ENCODE measurements at places on chromosomes 12 and 14. TPM values are rescaled to one million over a fixed set of nuclear protein-coding genes. Genes with fewer than 3 reads are reported as not detected.

- DNase-seq = no peak
Observed at GRCh38 chr12:83042441-83043200, 355.9 kb downstream of the TMTC2 start.

DDN gene
- total RNA-seq = 0.18 TPM

CMTM5 gene
- not detected for total RNA-seq

APOF gene
- total RNA-seq = not detected

RFLNA gene
- not detected for total RNA-seq

RTN1 gene
- total RNA-seq = 0.18 TPM

DNA sequence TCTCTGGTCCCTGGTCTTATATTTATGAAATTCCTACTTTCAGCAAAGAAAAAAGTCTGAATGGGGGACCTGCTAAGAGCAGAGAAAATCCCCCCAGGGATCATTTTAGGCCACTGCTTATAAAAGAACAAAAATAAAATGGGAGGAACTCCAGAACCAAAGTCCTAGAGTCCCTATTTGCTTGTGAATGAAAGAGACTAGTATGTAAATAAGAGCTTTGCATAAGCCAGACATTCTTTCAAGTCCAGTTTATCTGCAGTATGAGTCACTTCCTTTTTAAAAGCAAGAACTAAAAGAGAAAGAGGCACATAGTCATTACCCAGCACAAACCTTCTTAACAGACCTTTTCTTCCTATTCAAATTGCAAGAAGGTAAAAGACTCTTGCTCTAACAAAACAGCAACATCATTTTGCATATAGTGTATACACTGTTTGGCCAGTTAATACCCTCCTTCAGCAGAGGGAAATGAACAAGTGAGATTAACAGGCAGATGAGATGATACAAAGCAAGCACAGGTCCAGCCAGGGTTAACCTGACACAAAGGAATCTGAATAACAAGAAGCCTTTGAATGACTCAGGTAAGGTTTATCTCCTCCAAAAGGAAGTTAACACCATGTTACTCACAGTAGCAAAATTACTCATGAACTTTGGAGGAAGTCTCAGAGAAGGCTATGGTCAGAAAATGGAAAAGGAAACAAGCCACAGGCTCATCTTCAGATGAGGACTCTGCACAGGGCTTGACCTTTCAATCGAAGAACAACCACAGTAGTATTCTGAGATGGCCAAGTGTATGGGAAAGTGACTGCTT is 87.3 kb downstream of the PHLDA1 start:
- DNase-seq = peak; percentile 95

RIPK3 gene
- not detected for total RNA-seq

- DNase-seq = no peak
Observed at GRCh38 chr14:93082576-93083001, 33.1 kb downstream of the ITPK1 start.

DNA sequence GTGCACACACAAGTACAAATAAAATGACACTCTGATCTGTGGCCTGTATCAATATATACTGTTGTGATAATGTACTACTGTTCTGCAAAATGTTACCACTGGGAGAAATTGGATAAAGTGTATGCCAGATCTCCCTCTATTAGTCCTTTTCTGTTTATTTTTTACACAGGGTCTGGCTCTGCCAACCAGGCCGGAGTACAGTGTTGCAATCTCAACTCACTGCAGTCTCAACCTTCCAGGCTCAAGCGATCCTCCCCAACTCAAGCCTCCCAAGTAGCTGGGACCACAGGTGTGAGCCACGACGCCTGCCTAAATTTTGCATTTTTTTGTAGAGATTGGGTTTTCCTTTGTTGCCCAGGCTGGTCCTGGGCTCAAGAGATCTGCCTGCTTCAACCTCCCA is 1.9 kb downstream of the NT5DC3 start:
- DNase-seq = no peak

DNA sequence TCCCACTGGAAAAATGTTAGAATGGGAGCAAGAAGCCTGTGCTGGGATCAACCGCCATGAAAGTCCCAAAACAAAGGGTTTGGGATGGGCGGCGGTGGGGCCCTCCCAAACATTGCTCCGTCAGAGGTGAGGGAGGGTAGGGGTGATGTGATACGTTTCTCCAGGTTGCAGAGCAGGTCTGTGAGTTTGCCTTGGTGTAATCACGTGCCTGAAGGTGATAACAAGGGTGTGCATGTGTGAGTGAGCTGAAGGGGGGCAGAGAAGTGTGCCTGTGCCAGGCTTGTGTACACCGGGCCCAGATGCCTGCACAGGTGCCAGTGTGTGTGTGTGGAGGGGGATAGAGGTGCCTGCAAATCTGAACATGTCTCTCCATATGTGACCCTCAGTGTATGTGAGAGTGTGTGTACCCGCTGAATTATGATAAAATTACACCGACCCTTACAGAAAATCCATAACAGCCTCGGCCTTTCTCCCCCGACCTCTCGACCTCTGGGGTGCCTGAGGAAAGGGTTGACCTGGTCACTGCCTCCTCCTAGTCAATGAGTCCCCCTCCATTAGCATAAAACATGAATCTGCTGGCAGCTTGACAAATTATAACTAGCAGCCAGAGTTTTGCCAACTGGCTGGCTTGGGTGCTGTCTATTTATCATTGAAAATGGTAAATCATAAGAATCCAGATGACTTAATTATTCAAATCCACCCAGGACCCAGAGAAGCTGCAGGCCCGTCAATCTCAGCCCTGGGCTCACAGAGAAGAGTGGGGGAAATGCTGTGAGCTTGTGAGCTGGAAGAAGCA is 55.6 kb downstream of the SMUG1 start:
- DNase-seq = no peak

DNA sequence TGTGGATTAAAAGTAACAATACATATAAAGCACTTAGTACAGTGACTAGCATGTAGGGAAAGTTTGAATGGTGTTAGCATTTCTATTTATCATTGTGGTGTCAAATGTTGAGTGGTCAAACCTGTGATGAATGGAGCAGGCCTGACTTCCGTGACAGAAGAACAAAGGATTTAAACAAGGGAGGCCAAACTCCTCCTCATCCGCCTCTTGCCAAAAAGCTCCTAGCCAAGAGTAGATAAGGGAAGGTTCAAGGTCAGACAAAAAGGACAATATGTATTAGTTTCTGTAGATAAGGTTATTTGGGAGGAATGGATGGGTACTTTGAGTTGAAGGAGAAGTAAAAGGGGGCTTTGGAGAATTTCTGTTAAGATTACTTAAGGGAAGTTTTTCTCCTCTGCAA is 6.5 kb downstream of the RNASE7 start:
- no peak for DNase-seq

DNA sequence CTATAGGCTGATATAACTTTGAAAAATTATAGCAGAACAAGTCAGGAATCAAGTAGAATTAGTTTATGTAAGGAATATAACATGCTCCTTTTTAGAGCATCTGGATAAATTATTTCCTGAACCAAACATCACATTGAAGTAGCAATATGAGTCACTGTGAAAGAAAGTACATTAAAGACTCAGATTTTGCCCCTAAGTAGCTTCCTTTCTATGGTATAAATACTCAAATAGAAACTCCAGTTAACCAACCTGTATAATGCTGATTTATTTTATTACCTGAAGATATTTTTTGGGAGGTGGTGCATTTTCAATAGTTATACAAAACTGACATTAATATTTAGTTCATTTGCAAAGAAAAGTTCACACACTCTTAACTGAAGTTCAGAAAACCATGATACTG is 312.1 kb downstream of the ITPR2 start:
- DNase-seq = no peak

GRCh38 chr12:128426511-128426910 is 159.5 kb downstream of the TMEM132C start:
- DNase-seq = no peak

GRCh38 chr12:114998750-114999128 is 314.8 kb upstream of the TBX3 start:
- no peak for DNase-seq

GRCh38 chr14:67457782-67458181 is 30.7 kb downstream of the TMEM229B start:
- no peak for DNase-seq

TMEM229B gene
- total RNA-seq = not detected

VASH1 gene
- total RNA-seq = 2.0 TPM

All from IMR-90 (cell line).